ENCODE measurements at places on chromosomes 11 and 22. TPM values are rescaled to one million over a fixed set of nuclear protein-coding genes. Genes with fewer than 3 reads are reported as not detected.

CASP1 gene
- total RNA-seq, result 0.46 TPM

OR5W2 gene
- not detected for total RNA-seq

SLC17A6 gene
- not detected for total RNA-seq

BCO2 gene
- 0.79 TPM for total RNA-seq

PGM2L1 gene
- 13.2 TPM for total RNA-seq

IL17REL gene
- not detected for total RNA-seq

ADM2 gene
- total RNA-seq, result 0.50 TPM

POTEH gene
- not detected for total RNA-seq

TMPRSS6 gene
- not detected for total RNA-seq

CASP5 gene
- total RNA-seq, result not detected

ACR gene
- not detected for total RNA-seq

Measured in A549 treated with CpdA at 1 μM for 4 hours (cell line).